ENCODE measurements at places on chromosomes 1 and 21. TPM values are rescaled to one million over a fixed set of nuclear protein-coding genes. Genes with fewer than 3 reads are reported as not detected.

DNA sequence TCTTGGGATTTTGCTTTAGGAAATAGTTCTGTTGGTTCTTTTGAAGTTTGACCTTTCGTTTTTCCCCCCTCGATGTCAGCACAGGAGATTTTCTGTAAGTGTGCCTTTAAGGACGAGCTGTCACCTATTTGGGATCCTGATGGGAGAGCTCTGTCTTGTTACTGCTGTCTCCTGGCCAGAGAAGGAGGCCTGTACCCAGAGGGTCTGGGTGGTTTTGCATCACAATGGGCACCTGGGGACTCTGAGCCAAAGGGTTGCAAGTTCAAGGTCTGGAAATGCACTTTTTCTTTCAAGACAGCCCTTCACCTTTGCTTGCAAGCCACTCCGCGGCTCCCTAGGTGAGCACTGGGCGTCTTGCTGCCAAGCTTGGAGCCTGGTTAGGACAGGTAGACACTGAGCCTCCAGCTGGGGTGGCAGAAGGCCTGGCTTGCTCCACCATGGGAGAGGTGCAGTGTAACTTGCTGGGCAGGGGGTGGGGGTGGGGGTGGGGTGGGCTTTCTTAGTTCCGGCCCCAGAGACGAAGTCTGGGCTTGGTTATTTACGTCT, 2.9 kb downstream of the AJAP1 start:
- DNase-seq = no peak

DNA sequence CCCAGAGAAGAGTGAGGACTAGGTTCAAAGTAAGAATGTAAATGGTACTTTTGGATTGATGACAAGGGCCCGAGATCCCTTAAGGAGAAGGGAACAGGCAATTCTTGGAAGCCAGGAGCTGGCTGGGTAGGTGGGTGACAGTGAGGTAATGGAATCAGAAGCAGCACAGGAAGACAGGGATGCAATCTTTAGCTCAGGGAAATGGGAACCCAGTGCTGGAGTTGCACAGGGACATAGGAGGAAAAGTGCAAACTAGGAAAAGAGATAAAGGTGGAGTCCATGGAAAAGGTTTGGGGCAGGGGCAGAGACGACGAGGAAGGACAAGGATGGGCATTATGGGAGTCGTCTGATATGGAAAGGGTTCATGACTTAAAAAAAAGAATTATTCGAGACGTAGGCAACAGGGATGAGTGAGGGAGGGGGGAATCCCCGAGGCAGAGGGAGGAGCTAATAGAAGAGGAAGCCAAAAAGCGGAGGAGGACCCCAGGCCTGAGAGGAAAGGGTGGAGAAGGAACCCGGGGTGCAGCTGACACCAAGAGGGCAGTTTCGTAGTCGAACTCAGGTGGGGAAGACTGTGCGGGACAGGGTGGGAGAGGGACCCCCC, 495 bp downstream of the PI4KB start:
- no peak for DNase-seq

DNA sequence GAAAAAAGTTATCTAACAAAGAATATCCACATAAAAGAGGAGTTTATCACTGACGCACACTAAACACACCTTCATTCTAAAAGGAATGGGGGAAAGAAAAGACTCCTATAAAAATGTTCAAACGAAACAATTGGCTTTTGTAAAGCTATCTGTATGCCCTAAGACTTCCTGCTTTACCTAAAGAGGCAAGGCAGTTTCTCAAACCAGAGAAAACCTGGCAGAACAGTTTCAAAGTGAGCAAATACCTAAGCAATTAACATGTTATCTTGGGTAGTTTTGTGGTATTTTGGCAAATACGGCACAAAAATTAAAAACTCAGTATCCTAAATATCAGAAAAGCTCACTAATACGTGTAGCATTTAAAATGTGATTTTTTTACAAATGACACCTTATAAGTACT, 1.9 kb downstream of the PUM1 start:
- DNase-seq = no peak

- no peak for DNase-seq
These were observed 2.2 kb downstream of the PGBD5 start for GRCh38 chr1:230423951-230424350.

GRCh38 chr1:8202182-8202905, 115.6 kb upstream of the SLC45A1 start:
- peak; percentile 31 for DNase-seq

GRCh38 chr1:243921111-243921510, 71.1 kb upstream of the AKT3 start:
- no peak for DNase-seq

DNA sequence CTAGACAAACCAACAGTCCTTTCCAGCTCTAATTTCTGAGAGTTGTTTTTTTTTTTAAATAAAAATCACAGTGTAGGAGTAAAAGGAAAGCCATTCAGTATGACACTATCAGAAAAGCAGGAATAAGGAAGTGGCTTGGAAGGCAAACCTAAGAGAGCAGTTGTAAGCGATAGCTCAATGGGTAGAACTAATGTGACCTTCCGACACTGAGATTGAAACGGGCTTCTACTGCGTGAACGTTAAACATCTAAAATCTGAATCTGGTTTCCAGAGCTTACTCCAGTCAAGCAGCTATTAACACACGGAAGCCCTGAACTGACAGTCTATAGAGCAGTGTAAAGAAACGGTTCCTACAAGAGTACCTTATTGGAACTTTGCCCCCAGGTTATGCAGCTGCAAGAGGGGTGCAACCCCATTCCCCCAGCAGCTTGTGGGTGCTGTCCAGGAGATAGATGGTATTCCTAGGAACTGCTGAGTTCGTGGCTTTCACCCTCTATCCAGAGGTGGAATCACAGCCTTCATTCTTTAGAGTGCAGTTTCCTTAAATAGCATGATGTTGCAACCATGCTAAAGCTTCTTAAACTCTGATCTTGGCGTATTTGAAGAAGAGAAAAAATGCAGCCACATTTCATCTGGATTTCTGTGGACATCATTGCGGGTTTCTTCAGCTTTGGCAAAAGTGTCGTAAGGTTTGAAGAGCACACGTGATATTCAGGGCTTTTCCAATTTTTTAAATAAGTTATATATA, 3.3 kb upstream of the IRF2BP2 start:
- DNase-seq = no peak

GRCh38 chr1:118185084-118185832, at the start of gene SPAG17:
SPAG17 (minus strand) TSS chr1:118185228; CDS start chr1:118185157, 71 bp downstream.
- no peak for DNase-seq

- DNase-seq = no peak
These were observed 15.1 kb downstream of the STUM start for GRCh38 chr1:226563666-226564065.

DNA sequence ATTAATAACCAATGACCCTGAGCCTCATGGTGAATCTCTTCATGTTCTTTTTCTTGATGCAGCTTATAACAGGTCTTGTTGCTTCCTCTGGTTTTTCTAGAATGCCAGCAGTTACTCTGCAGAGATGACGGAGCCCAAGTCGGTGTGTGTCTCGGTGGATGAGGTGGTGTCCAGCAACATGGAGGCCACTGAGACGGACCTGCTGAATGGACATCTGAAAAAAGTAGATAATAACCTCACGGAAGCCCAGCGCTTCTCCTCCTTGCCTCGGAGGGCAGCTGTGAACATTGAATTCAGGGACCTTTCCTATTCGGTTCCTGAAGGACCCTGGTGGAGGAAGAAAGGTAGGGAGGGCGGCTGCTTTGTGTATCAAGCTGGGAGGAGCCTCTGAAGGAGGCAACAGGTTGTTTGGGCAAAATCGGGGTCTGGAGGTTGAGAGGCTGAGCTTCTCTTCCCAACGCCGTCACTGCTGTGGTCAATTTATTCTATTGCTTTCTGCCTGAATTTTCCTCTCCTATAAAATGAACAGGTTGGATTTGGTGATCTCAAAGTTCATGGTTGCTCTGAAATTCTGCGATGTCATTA, 6.7 kb downstream of the ABCG1 start:
- DNase-seq = no peak

DNA sequence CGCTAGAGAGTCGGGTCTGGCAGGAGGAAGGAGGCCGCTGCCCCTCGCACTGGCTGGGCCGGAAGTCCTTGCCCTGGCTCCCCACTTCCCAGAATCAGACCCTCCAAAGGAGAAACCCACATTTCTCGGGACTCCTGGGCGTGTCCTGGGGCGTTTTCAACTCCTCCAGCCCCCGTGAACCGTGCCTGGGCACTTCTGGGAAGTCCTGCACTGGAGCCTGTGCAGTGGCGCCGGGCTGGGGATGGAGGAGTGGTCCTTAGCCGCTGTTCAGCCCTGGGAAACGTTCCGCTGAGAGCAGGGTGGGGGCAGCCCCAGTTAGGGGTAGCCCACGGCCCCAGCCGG, 3.0 kb downstream of the IGSF21 start:
- DNase-seq = no peak

- no peak for DNase-seq
These were observed 34.7 kb downstream of the EPRS1 start for GRCh38 chr1:220011620-220012019.

DNA sequence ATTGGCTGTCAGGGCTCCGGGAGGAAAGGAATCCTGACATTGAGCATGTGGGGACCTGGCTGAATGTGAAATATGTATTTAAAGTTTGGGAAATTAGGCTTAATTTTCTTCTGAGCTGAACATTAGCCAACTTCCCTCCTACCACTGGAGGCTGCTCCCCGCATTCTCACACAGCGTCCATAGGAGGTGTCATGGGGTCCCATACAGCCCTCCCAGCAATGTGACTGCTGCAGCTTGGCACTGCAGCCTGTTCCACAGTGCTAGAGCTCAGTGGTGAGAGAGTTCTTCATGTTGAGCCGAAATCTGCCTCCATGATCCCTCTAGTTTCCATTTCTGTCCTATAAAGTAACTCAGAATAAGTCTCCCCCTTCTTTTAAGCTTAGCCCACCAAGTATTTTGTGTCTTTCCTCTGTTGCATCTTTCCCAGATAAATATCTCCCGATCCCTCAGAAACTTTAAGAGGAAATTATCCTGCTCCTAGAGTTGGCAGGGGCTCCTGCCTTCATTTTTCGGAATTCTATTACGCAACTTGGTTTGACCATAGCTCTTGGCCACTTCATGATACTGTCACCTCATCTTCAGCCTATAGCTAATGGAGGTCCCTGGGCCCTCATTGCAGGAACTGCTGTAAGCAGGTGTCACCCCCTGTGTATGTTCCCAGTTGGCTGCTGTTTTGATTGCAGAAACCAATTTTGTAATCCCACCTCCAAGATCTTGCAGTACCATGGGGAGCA, 2.0 kb downstream of the FCRL6 start:
- no peak for DNase-seq

GRCh38 chr1:150507912-150508864, at the start of gene ECM1:
ECM1 (plus strand) TSS chr1:150508109; CDS start chr1:150508210, 101 bp downstream.
- DNase-seq = peak; percentile 19

DNA sequence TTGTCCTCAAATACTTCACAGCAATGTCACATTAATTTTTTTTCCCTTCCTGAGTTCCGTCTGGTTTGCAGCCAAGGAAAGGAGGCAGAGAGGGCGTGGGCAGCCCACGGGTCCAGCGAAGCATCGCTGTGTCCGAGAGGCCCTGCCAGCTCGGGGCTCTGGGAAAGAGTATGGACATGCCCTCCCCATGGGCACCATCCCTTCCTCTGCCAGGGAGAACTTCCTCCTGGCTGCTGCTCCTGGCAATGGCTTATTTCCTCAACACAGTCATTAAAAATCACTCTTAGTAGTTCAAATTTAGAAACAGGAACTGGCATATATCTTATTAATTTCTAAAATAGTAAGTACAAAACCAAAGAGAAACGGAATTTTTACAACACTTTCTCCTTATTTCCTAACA, 115.4 kb downstream of the RIPK4 start:
- DNase-seq = no peak

DNA sequence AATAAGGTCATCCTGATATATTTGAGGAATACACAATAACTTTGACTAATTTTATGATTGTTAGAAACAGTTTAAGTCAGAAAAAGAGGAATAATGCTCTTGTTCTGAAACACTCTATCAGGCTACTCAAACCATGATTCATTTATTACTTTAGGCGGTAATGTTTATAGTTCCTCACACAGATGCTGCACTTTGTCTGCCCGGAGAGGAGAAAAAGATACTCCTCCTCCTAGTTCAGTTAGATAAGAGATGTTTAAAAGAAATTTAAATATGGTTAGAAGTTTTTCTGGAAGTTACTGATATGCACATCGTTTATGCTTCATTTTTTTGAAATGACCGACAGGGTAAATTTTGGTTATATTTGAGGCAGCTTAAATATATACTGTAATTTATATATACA, 103.0 kb downstream of the ZMYM4 start:
- no peak for DNase-seq

- no peak for DNase-seq
These were observed 151.3 kb downstream of the RUNX1 start for GRCh38 chr21:34897828-34898227.

DNA sequence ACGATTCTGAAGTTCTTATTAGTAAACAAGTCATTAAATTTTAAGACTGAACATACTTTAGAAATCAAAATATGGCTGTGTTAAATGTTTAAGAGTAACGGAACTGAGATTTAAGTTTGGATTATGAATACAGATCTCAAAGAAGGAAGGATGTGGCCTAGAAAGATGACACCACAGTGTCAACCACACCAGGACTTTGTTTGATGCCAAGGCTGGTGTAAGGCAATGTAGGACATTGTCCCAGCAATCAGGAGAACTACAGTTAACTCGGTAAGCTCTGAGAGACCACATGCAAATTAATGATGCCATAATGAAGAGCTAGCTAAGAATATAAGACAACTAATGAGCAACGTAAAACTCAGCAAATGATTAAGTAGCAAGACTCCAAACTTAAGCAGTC, 932.9 kb downstream of the ADGRL2 start:
- no peak for DNase-seq

DNA sequence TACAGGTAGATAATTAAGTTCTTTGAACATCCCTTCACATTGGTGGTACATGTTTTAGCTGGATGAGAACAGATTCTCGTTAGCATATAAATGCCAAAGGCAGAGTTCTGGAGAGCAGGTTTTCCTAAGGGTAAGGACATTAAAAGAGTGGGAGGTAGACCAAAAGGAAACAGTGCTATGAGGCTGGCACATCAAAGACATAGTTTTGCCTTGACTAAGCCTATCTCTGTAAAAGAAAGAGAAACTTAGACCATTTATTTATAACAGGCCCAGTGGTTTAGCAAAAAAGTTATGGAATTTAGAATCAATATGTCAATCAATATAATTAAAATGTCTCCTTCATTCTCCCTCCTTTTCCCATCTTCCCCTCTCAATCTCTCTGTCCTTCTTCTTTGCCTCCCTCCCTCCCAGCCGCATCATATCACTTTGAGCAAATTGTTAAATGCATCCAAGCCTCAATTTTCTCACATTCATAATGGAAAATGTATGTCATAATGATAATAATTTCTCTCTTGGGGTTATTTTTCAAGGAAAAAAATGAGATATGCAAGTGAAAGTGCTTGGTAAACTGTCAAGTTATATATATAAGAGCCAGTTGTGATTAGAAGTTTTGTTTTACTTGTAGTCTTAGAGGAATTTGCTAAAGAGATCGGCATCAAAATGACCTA, 209.9 kb upstream of the SGIP1 start:
- no peak for DNase-seq

GPR161 gene
- 93.4 TPM for total RNA-seq

GJA4 gene
- 3.4 TPM for total RNA-seq

KRTAP10-5 gene
- total RNA-seq = not detected

TRNP1 gene
- 16.4 TPM for total RNA-seq

HFM1 gene
- total RNA-seq = 56.5 TPM

SIPA1L2 gene
- total RNA-seq = 36.7 TPM

ZNF593OS gene
- total RNA-seq = not detected

Measured in occipital lobe (tissue), 3 donors.